CD4-positive, alpha-beta T cell treated with Interleukin-21 for 1 hour (primary cell): ENCODE measurements at places on chromosomes 16 and 17.

DNA sequence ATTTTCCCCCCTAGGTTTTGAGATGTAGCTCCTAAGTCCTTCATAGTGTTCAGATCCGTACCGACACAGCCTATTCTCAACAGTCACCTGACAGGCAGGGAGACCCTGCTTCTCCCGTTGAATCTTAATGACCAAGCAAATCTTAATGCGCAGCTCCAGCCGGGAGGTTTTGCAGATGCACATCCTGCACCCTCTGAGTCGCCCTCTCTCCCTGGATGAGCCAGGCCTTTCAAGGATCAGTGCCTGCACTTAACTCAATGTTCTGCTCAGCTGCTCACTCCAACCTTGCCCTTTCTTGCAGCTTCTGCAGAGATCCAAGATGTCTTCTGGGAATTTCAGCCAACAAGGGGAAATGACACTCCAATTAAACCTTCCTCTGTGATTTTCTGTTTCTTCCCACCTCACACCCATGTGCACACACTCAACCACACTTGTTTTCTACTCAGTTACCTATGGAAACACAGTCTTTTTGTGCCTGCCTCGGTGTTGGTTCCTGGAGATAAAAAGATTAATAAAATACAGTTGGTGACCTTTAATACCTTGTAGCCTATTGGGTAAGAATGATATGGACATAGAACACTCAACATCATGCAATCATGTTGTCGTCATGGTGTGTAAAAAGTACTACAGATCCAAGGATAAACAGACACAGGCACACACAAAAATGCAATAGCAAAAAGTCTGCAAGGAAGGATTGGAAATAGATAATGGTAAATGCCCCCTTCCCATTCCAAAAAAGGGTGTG, 76.9 kb upstream of the DYNLRB2 start:
- DNase-seq: no peak

GRCh38 chr16:83666449-83666848, 141.3 kb upstream of the HSBP1 start:
- no peak for DNase-seq

- no peak for DNase-seq
Observed at GRCh38 chr17:42850954-42851353, at the start of gene AOC3. Gene AOC3, plus strand, starts transcription at chr17:42851199. Its CDS starts 145 bp downstream, at chr17:42851344.

GRCh38 chr17:17350491-17351355, 47.5 kb downstream of the NT5M start:
- no peak for DNase-seq

DNA sequence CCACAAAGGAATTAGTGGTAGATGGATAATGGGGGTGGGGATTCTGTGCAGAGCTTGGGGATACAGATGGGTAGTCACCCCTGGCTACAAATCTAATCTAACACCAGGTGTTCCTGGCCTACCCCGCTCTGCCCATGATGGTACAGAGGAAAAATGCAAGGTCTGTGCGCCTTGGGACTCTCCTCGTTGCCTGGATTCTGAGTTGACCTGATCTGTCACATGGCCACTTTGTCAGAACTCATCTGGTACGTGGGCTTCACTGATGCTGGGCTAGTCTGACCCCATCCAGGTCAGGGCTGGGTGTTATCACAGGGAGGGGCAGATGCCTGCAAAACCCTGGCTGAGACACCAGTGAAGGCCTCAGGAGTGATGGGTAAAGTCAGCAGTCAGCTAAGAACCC, 5.2 kb downstream of the ZNF764 start:
- DNase-seq: no peak

DNA sequence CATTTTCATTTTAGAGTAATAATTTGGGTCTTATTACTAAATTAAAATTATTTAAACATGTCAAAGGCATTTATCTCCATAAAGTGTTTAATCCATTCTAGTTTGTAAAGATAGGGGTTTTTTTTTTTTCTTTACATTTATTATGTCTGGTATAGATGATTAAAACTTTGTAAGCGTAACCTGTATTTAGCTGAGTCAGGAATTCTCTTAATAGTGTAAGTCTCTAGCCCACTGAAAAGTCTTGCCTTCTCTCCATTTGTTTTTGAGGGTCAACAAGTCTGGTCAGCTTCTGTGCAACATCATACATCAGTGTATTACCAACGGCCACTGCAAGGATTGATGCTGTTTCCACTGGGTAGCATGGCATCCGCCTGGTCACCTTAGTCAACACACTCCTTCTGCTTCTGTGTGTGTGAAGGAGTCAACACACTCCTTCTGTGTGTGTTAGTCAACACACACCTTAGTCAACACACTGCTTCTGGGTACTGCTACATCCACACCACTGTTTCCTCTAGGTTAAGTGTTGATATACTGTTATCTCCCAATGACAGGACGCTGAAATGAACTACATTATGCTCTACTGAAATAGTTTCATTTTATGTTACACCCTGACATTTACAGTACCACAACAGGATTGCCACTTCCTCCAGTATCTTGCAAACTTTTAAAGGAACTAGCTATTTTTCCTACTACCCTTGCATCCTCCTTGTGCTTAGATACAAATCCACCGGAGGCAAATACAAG, 37.3 kb upstream of the VWA3A start:
- no peak for DNase-seq

DNA sequence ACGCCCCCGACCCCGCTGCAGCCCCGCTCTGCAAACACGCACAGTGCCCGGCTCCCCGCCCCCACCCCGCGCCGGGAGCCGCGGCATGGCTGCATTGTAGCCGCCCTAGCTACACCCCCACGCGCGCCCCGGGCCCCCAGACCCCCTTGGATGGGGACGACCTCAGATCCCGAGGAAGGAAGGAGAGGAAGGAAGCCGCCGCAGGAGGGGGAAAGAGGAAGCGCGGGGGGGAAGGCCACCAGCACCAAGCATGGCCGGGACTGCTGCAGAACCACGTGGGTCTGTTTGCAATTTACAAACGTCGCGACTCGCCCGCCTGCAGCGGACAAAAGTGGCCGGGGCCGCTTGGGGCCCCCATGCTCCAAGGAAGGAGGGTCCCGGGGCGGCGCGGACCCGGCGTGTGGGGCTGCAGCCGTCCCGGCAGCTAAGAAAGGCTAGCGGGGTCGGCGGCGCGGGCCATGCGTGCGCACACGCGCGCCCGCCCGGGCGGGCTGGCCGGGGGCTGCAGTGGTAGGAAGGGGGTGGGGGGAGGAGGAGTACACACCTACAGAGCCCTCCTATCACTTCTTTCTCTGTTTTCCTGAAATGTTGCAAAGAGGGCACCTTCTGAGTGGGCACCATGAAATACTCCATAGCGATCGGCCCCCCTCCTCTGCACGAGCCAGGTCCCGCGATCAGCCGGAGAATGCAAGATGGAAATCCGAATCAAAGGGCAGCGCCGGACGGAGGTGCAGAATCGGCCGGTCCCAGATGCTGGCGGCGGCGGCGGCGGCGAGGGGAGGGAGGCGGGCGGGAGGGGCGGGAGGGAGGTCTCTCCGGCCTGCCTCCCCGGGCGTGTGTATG, 488 bp downstream of the TFAP4 start:
- peak; percentile 35 for DNase-seq

DNA sequence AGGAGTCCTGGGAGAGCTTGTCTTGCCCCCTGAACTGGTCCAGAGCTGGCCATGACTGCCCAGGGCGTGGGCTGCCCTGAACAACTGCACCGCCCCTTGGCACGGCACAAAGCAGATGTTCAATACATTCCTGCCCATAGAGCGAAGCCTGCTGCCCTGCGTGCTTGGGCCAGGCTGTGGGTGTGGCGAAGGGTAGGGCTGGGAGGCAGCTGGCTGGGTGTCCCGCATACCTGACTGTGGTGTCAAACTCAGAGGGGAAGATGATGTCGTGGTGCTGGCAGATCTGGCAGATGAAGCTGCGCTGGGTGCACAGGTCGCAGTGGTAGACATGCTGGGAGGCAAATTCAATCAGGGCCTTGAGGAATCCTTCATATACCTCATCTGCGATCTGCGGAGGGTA, 124.2 kb upstream of the SMURF2 start:
- DNase-seq: no peak

DNA sequence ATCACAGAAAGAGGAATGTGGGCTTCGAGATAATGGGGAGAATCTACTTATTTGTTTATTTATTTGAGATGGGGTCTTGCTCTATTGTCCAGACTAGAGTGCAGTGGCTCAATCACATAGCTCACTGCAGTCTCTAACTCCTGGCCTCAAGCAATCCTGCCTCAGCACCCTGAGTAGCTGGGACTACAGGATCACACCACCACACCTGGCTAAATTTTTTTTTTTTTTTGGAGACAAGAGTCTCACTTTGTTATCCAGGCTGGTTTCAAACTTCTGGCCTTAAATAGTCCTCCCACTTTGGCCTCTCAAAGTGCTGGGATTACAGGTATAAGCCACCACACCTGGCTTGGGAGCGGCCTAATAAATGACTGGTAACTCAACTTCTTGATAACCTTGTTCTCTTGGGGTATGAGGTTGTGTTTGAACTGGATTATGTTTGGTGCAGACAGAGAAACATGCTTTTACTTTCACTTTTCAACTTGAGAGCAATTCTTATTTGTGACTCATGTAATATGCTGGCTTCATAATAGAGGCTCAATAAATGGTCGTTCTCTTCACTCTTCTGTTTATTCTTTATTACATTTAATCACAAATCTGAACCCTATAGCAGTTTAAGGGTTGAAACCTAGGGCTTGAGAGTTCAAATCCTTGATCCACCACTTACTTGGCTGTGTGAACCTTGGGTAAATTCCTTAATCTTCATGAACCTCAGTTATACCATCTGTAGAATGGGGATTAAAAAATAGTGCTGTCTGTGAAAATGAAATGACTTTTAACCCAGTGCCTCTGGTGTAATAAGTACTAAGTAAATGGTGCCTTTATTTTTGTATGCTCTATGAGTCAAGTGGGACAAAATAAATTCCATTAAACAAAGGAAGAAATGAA, 129.1 kb upstream of the HS3ST2 start:
- no peak for DNase-seq

GRCh38 chr17:71085238-71086033, 916.1 kb downstream of the KCNJ2 start:
- DNase-seq: no peak
